ENCODE measurements at places on chromosomes 13 and 19.
A peak's percentile ranks its signal among the peaks of the same experiment; 100 is the strongest.

GRCh38 chr19:29854033-29854432, 42.2 kb downstream of the CCNE1 start:
- DNase-seq = no peak

GRCh38 chr19:50556282-50557008, 11.8 kb downstream of the LRRC4B start:
- peak; percentile 39 for DNase-seq

DNA sequence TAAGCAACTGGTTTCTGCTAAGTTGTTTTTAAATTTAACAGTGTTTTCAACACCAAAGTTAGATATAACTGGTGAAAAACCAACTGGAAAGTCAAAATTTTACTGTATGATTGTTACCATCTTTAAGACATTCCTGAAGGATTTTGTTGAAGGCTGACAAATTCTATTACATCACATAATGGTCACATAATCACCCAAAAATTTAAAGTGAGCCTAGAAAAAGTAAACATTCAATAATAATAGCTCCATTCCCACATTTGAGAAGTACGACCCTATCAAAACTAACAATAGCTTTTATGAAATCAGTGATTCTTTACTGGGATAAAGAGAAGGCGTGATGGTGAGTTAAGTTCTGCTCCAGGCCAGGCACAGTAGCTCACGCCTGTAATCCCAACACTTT, 51.6 kb downstream of the USP12 start:
- DNase-seq = no peak

GRCh38 chr13:43830497-43830881, 43.7 kb upstream of the ENOX1 start:
- no peak for DNase-seq

GRCh38 chr19:2275588-2276428, 6.2 kb downstream of the PEAK3 start:
- DNase-seq = no peak

DNA sequence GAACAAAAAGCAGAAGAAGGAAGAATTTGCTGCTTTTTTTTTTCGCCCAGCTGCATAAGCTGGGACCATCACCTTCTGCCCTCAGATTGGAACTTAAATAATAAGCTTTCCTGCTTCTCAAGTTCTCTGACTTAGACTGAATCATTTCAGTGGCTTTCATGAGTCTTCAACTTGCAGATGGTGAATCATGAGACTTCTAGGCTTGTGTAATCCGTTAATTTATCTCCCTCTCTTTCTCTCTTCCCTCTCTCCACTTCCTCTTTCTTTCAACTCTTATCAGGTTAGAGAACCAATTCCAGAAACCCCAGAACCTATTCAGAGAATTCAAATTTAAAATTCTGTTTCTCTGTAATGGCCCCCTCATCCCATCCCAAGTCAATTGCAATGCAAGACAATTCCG, 1153.7 kb downstream of the PCDH9 start:
- peak; percentile 70 for DNase-seq

- no peak for DNase-seq
Observed at GRCh38 chr13:38733146-38733545, 46.3 kb downstream of the FREM2 start.

- DNase-seq = no peak
Observed at GRCh38 chr13:42485272-42485671, 88.7 kb upstream of the TNFSF11 start.

GRCh38 chr19:17113127-17113785, 37.7 kb downstream of the MYO9B start:
- DNase-seq = peak; percentile 37

DNA sequence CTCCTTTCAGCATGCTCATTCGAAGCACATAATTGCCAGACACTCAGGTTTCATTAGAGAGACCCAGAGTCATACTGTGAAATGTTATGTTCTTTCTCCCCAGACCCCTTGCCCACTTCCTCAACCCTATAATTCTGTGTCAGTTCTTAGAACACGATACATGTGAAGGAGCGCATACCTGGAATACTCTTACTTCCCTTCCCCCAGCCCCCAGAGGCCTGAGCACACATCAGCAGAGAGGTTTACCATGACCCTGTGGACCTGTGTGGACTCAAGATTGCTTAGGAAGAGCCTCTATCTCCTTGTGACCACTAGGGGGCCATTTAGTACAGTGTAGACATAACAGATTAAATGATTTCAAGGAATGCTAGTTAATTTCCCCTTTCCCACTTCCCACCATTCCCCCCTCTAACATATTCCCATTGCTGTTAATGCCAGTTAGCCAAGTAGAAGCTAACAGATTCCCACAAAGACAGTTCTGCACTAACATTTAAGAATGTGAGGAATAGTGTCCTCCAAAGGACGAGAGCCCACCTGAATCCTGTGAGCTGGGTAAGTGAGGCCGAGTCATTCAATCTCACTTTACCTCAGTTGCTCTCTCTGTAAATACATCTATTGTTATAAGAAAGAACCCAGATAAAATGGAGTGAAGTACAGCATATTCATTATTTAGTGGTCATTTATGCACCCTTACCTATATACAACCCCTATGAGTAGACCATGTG, 154.2 kb upstream of the MAB21L1 start:
- DNase-seq = no peak

- no peak for DNase-seq
Observed at GRCh38 chr19:31436121-31436776, 87.0 kb upstream of the TSHZ3 start.

- DNase-seq = no peak
Observed at GRCh38 chr19:7618348-7618747, 11.0 kb downstream of the XAB2 start.

DNA sequence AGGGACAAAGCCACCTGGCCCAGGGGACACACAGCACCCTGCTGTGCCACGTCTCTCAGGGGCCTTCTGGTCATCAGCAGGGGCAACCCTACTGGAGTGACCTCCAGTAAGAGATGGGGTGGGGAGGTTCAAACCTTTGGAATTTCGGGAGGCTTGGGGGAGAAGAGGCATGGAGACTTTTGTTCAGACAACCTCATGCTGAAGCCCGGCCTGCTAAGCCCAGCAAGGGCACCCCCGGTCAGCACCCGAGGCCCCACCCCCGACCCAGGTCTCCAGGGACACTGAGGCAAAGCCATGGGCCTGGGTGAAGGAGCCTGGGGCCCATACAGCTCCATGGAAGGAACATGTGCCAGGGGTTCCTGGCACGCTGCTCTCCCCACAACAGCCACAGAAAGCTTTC, 23.3 kb downstream of the ZNF787 start:
- no peak for DNase-seq

DNA sequence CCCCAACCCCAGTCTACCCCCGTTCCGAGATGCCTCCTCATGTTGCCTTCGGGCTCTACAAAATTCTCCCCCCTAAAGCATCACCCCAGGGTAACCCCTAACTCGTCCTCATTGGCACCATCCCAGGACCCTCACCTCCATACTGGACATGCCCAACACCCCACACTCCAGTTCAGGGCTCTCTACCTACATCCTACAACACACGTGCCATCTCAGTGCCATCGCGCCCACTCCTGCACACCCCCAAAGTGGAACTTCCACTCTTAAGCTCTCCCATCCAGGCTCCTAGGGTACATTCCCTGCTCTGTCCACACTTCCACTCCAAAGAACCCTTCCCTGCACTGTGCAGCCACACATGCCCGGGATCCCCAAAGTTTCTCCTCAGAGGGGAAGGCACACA, 827 bp upstream of the FKRP start:
- no peak for DNase-seq

Data from HL-60 (cell line).